Naive thymus-derived CD4-positive, alpha-beta T cell (primary cell): ENCODE measurements at places on chromosomes 1 and 21. TPM values are rescaled to one million over a fixed set of nuclear protein-coding genes. Genes with fewer than 3 reads are reported as not detected.

The TFF2 gene
- not detected for total RNA-seq

The HRNR gene
- not detected for total RNA-seq

The BMP8A gene
- total RNA-seq = 0.19 TPM

The TRIM46 gene
- 4.0 TPM for total RNA-seq

The RSPH1 gene
- not detected for total RNA-seq

The TSPAN2 gene
- 4.5 TPM for total RNA-seq

The FOXE3 gene
- not detected for total RNA-seq

The FCGR3A gene
- 190 TPM for total RNA-seq

The KCNJ9 gene
- total RNA-seq = not detected

The OR14C36 gene
- not detected for total RNA-seq

The PLXNA2 gene
- 0.25 and 0.70 TPM in 2 replicates for total RNA-seq
